Stimulated activated CD8-positive, alpha-beta memory T cell treated with anti-CD3 and anti-CD28 coated beads, Interleukin-7, amount 100 ng/mL, for 4 hours (primary cell): ENCODE measurements at places on chromosomes 1 and 21.

- no peak for DNase-seq
Measured at GRCh38 chr1:66533804-66534740, at the start of gene SGIP1. Gene SGIP1 (plus strand): TSS chr1:66534153. CDS start chr1:66534359, 206 bp downstream.

- DNase-seq = no peak
Measured at GRCh38 chr1:58881471-58881994, 97.7 kb upstream of the JUN start.

DNA sequence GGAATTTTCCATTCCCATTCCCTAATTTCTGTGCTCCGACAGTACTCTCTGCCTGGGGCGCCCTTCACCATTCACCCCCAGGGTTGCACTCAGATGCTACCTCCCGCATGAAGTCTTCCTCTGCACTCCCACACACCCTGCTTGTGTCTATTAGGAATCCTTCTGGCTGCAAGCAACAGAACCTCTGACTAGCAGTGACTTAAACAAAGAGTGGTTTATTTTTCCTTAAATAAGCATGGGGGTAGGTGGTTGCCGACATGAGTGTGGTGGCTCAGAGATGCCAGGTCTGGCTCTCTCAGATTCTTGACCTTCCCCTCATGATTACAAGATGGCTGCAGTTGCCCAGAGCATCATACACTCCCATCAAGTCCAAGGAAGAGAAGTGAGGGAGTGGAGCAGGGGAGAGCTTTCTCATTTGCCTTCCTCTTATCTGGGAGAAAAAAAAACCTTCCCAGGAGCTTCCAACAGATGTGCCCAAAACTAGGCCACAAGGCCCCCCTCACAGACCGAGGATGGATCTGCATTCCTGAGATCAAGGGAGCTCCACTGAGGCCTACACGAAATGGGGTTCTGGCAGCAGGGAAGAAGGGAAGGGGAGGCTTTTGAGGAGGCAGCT lies 49.6 kb upstream of the LBR start:
- no peak for DNase-seq

- no peak for DNase-seq
Measured at GRCh38 chr1:151007853-151008243, 401 bp upstream of the PRUNE1 start.

DNA sequence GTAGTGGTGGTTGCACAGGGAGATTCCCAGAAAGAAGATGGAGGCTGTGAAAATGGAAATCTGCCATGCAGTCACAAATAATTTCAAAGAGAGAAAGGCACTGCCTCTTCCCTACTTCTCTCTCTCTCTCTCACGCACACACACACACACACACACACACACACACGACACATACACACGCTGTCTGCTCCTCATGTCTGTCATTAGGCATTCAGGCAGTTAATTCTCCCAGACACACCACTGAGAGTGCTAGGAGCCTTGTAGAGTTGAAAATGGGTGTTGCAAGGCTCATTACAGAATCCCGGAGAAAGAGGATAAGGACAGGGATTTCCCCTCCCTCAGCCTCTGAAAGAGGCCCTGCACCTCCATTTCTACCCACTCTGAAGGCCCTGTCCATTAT lies 47.8 kb upstream of the LRRN2 start:
- DNase-seq = no peak

GRCh38 chr1:112686835-112687234 lies 12.4 kb downstream of the MOV10 start:
- DNase-seq = no peak

DNA sequence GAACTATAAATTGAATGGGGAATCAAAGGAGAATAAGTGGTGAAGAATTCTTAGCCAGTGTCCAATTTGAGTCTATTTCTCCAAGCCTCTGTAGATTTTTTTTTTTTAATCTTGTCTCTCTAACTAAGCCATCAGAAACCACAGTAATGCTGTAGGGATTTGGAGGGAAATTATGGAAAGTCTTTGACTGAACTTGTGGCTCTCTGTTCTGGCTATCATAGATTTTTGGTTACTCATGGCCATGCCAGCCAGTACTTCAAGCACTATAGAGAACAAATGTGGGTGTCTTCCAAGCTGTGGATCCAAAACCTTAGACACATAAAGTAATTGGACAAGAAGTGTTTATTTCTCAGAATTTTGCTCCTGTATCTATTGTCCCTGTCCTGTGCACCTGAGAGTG lies 147.9 kb downstream of the LRRC40 start:
- no peak for DNase-seq

DNA sequence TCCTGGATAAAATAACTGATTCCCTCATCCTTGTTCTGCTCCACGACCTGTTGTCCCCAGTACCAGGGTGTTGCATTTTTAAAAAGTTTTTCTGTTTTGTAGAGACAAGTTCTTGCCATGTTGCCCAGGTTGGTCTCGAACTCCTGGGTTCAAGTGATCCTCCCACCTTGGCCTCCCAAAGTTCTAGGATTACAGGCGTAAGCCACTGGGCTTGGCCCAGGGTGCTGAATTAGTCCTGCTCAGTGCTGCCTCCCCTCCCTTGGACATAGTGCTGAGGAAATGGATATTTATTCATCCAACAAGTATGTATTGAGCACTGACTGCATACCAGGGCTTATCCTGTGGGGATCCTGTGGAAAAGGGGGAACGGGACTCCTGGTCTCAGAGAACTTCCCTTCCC lies 126.4 kb downstream of the PTPRU start:
- DNase-seq = no peak

DNA sequence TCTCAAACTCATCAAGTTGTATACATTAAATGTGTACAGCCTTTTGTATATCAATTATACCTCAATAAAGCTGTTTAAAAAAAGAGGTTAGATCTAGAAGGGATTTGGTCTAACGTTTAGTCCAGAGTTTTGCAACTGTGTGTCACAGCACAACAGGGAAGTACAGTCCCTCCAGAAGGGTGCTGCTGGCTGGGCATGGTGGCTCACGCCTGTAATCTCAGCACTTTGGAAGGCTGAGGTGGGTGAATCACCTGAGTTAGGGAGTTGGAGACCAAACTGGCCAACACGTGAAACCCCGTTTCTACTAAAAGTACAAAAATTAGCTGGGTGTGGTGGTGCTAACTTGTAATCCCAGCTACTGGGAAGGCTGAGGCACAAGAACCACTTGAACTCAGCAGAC lies 78.3 kb upstream of the HAO2 start:
- DNase-seq = no peak
